T1000 (cell line): ENCODE measurements at places on chromosomes 3 and 15.

GRCh38 chr15:73982222-73982962, 9.7 kb downstream of the STOML1 start:
- peak; percentile 76 for DNase-seq

DNA sequence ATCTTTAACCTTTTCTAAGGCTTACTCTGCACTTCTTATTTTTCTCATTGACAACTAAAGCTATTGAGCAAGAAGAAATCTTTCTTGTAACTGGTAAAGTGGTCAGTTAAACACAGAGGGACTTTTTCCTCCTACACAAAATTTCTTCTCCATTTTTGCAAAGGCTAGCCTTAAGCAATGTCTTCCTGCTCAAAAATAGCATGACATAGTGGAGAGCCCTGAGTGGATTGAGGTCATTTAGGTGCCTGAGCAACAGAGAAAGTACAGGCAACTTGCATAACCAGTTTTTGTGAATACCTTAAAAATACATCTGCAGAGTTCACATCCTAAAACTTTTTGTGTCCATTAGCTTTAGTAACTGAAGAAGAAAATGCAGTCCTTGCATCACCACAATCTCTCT, 144.7 kb upstream of the TTC14 start:
- DNase-seq, result no peak

DNA sequence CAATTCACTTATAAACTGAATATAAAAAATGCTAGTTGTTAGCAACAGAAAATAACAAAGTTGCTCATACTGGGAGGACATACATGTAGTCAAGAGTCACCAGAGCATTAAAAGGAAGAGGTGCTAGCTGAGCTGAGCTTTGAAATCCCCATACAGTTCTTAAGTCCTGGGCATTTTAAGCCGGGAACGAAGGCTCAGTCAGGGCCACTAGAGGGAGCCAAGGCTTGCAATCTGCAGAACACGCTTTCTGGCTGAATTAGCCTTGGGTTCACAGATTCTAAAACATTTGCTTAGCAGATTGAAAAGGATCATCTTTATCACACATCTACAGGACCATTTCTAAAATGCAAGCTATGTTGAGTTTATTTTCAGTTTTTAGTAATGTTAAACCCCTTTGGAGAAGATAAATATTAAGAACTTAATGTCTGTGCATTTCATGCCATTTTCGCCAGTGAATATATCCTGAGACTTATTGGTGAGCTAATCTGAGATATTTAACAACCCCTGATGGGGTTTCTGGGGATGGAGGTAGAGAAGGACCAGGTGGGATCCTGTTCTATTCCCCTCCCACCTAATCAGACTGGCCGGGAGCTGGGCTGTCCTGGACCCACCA, 26.3 kb upstream of the MNS1 start:
- peak; percentile 3 for DNase-seq

- no peak for DNase-seq
Measured at GRCh38 chr3:128402319-128402718, 64.4 kb downstream of the DNAJB8 start.

GRCh38 chr3:58731673-58732072, 65.1 kb upstream of the FAM3D start:
- DNase-seq, result no peak
